ENCODE measurements at places on chromosomes 6 and 20.

DNA sequence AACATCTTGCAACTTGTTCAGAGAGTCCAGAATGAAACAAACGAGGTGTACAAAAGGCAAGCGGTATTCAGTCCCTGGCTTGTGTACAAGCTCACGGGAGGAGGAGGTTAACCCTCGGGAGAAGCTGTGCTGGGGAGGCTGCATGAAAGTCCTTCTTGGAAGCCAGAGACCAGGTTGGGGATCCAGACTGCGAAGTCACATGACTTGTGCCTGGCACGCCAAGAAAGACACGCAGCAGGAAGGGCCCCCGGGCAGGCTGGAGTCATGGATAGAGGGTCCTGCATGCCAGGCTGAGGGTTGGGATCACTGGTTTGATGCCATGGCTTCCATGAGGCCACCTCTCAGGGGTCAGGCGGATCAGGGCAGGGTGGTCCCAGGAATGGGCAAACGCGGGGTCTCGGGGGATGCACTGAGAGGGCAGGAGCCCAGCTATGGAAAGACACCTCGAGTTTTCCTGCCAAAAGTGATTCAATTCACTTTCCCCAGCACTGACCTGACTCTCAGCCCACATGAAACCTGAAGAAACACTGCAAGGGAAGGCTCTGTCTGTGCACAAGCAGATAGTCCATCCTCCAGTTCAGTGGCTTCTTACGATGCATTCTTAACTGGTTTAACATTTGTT, 79.4 kb downstream of the DLL1 start:
- no peak for DNase-seq

GRCh38 chr20:35307666-35308653, 15.7 kb upstream of the FAM83C start:
- no peak for DNase-seq

GRCh38 chr20:60224914-60225313, 266.7 kb downstream of the CDH26 start:
- peak; percentile 1 for DNase-seq

DNA sequence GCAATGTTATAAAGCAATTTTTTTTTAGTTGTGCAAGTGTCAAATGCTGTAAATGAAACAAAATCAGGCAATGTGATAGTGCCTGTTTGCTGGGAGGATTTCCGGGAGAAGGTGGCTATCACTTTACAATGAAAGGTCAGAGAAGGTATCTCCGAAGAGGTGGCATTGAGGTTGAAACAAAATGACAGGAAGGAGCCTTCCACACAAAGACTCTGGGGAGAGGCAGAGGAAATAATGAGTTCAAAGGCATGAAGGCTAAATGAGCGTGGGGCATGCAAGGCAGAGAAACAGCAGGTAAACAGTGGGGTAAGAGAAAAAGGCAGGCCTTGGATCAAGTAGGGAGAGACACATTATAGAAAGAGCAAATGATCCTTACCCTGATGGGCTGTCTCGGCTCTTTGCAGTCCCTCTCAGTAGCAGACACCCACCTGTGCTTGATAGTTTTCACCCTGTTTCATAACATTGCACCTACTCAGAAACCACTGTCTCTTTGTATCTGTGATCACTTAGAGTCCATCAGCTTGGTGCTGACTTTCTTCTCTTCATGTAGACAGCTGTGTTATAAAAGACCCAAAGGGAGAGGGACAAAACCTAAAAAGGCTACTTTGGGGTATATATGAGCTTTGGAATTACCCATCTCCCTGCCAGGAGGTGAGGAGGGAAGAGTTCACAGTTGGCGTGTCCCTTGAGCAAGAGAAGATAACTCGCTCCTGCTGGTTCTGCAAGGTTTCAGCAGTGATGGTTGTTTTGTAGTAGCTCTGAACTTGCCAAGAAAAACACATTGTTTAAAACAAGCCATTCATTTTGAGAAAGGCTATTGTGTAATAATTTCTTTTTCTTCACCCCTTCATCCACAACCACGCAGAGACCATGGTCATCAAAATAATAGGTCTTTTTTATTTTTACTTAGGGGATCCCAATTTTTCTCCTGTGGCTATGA, 22.3 kb downstream of the NRN1 start:
- no peak for DNase-seq

GRCh38 chr6:113645986-113646385, 211.2 kb upstream of the MARCKS start:
- no peak for DNase-seq

- peak; percentile 22 for DNase-seq
Measured at GRCh38 chr20:58892141-58892931, 39.8 kb downstream of the GNAS start.

- DNase-seq: no peak
Measured at GRCh38 chr6:132199343-132199742, 201.9 kb downstream of the MOXD1 start.
